ENCODE measurements at places on chromosomes 2 and 18. TPM values are rescaled to one million over a fixed set of nuclear protein-coding genes. Genes with fewer than 3 reads are reported as not detected.

Gene IL36RN
- total RNA-seq: not detected

DNA sequence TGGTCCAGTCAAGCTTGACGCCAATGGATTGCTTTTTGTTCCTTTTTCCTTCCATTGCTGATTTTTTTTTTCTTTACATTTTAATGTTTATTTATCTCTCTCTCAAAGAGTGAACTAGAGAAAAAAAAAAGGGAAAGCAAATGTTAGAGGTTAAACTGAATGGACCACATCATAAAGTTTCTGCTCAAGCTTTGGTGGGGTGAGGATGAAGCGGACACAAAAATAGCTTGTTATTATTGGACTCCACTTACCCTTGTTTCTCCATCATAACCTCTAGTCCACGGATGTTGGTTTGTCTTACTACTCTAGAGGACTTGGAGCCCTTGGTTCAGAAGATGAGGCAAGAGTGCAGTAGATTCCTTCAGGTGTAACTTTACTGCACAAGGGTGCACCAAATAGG is 27.6 kb upstream of the CERS6 start:
- no peak for DNase-seq

DNA sequence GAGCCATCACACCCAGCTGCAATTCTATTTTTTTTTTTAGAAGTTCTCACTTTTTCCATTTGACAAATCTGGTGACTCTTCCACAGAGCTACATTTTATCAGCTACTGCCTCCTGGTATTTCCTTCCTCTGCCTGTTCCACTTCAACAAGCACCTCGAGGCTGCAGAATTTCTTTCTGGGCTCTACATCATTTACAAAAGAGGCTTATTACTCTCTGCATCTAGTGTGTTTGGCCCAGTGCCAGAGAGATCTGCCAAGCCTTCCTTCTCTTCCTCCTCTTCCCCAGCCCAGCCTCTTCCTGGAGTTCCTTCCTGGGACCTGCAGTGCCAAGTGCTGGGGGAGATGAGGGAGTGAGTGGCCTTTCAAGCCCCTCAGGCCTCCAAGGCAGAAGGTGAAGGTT is 119.6 kb upstream of the ITGA6 start:
- no peak for DNase-seq

DNA sequence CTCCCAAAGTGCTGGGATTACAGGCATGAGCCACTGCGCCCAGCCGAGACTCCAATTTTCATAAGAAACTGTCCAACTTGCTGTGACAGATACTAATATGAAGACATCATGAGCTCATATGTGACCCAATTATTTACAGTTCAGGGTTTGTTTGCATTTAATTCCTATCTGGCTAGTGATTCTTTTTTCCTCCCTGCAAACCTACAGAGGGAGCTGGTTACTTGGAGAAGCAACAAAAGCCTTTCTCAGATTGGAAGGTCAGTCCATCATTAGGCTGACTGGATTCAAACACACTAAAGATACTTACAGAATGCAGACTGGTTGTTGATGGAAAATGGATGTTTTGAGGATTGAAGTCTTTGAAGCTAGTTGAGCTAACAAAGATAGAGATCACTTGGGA is 176.4 kb downstream of the ANKRD44 start:
- no peak for DNase-seq

DNA sequence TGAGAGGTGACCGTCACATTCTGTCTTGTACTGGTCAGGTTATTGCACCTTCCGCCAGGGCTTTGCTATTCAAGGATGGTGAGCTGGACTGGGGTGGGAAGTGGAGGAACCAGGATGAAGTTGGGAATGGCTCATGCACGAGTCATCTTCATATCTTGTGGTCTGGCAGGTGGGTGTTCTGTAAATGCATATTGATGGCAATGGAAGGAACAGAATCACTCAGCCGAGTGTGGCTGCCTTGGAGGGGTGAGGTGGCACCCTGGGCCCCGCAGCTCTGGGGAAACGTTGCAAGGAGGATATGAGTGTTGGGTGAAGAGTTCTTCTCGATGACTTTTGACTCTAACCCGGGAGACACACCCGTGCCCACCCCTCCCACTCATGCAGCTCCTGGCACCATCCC is 1.2 kb downstream of the NEU2 start:
- no peak for DNase-seq

DNA sequence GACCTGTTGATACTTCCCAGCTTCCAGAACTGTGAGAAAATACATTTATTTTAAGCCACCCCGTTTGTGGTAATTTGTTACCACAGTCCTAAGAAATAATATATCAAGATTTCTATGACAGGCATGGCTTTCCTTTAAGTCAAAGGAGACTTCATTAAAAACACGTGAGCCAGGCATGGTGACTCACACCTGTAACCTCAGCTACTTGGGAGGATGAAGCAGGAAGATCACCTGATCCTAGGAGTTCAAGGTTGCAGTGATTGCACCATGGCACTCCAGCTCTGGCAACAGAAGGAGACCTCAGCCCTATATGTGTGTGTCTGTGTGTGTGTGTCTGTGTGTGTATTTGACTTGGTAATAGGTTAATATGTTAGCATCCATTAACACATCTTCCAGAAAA is 69.8 kb upstream of the SCN7A start:
- no peak for DNase-seq

- DNase-seq: no peak
Measured at GRCh38 chr2:15909157-15909556, 31.2 kb upstream of the MYCN start.

DNA sequence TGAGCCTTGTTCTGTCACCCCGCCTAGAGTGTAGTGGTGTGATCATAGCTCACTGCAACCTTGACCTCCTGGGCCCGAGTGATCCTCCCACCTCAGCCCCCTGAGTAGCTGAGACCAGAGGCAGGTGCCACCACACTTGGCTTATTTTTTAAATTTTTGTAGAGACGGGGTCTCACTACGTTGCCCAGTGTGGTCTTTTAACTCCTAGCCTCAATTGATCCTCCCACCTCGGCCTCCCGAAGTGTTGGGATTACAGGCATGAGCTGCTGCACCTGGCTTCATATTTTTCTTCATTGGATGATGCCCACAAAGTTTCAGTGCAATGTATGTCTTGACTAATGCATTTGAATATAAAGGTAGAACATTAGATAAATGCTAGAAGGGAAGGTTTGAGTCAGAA is 120.8 kb downstream of the FMNL2 start:
- DNase-seq: no peak

Gene MYO5B
- total RNA-seq: not detected

GRCh38 chr18:59286341-59286740 is 13.1 kb upstream of the RAX start:
- DNase-seq: no peak

DNA sequence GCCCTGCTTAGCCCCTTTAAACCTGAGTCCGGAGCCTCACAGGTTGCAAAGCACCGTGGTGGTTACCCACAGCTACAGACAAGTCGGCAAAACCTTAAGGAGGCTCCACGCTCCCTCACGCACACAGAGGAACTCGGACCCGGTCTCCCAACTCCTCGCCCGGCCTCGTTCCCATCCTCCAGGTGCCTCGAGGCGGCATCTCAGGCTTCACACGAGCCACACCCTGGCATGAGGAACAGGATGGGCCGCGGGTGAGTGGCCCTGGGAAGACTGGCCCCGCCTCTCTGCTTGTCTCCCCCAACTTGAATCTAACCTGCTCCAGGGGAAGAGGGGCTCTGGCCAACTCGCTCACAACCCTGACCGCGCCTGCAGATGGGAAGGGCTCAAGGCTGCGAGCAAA is 97.4 kb downstream of the EIPR1 start:
- no peak for DNase-seq

Data from CD8-positive, alpha-beta T cell (primary cell).